ENCODE measurements at places on chromosomes 12 and 14. TPM values are rescaled to one million over a fixed set of nuclear protein-coding genes. Genes with fewer than 3 reads are reported as not detected.

DNA sequence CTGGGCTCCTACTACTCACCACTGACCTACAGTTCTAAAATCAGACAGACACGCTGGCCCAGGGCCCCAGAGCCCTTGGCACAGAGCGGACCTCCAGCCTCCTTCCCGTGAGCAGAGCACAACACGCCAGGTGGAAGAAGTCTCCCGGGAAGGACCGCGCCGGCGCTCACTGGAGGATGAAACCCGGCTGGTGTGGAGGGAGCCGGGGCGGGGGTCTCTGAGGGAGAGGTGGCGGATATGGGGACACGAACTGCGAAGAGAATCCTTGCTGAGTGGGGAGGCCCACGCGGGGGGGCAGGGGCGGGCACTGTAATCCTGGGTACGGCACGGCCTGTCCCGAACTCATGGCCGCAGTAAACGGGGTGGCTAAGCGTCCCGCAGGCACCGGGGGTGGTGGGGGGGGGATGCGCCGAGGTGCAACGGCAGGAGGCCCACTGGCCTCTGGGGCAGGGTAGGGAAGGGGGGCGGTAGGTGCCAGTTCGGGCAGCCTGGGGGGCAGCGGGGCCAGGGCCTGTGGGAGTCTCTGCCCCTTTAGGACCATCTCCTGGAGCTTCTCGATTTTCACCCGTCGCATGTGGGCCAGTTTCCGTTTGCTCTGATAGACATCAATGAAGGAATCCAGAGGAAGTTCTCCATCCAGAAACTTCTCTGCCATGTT lies 28.8 kb downstream of the VPS37B start:
- H3K36me3 ChIP-seq = no peaks in the 10 kb centered on the region
- DNase-seq = peak; percentile 25
- H3K27me3 ChIP-seq = no peaks in the 10 kb centered on the region

- no peaks in the 10 kb centered on the region for H3K4me1 ChIP-seq
- DNase-seq = no peak
- no peak overlapping the region for H3K4me3 ChIP-seq
- H3K36me3 ChIP-seq = no peaks in the 10 kb centered on the region
- H3K27me3 ChIP-seq = no peaks in the 10 kb centered on the region
Observed at GRCh38 chr12:126487431-126487980, 1422.3 kb downstream of the AACS start.

GRCh38 chr12:4809013-4809448 lies 88.8 kb downstream of the GALNT8 start:
- no peak overlapping the region for H3K4me3 ChIP-seq
- no peaks in the 10 kb centered on the region for H3K36me3 ChIP-seq
- H3K27me3 ChIP-seq = peaks cover 9% of the 10 kb centered on the region
- no peak for DNase-seq

DNA sequence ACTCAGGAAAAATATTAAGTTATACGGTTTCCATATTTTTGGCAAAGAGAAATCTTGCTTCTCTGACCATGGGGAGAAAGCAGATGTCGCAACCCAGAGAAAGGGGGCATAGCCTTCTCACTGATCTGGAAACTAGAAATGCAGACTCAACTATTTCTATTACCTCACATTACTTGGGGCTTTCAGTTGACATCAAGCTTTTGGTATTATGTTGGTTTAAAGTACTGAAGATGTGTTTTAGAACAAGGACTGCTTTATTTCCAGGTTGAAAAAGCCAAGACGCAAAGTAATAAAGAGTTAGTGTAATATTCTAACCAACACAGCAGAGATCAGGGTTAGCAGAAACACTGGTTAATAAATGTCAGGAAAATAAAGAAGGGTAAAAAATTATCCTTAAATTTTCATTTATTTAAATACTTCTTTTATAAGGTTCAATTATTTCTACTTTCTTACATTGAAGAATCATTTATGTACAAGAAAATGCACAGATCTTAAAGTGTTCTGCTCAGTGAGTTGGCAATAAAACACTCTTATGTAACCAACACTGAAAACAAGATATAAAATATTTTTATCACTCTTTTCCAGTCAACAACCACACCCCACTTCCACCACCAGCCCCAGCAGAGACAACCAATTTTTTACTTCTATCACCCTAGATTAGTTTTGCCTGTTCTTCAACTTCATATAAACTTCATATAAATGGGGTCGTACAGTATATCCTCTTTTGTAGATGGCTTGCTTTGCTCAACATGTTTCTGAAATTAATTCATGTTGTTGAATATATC lies 26.0 kb downstream of the DCP1B start:
- H3K36me3 ChIP-seq = no peaks in the 10 kb centered on the region
- H3K27me3 ChIP-seq = no peaks in the 10 kb centered on the region
- no peak overlapping the region for H3K27ac ChIP-seq

DNA sequence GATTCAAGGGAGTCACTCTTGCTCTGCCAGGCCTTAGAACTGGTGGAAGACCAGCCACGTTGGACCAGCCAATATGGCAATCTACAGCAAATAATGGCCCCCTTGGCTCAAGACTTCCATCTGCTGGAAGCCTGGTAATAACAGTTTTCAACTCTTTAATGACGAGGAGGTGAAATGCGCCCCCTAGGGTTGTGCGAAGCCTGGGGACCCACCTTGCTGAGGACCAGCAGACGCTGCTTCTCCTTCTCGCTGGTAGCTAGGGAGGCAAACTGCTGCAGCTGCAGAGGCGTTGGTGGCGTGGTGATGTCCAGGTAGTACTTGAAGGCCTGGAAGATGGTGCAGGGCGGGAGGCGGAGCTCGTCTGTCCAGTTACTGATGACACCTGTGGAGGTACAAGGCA lies 41.5 kb upstream of the FBXO21 start:
- H3K27me3 ChIP-seq = no peaks in the 10 kb centered on the region
- H3K27ac ChIP-seq = no peak overlapping the region
- H3K4me1 ChIP-seq = no peaks in the 10 kb centered on the region
- no peaks in the 10 kb centered on the region for H3K36me3 ChIP-seq
- DNase-seq = no peak
- H3K4me3 ChIP-seq = no peak overlapping the region

The CD69 gene
- total RNA-seq = 0.26 TPM

- H3K4me3 ChIP-seq = no peak overlapping the region
- H3K36me3 ChIP-seq = no peaks in the 10 kb centered on the region
- no peak for DNase-seq
- no peak overlapping the region for H3K27ac ChIP-seq
- no peaks in the 10 kb centered on the region for H3K27me3 ChIP-seq
- no peaks in the 10 kb centered on the region for H3K4me1 ChIP-seq
Observed at GRCh38 chr12:15584366-15585041, 204.7 kb downstream of the EPS8 start.

DNA sequence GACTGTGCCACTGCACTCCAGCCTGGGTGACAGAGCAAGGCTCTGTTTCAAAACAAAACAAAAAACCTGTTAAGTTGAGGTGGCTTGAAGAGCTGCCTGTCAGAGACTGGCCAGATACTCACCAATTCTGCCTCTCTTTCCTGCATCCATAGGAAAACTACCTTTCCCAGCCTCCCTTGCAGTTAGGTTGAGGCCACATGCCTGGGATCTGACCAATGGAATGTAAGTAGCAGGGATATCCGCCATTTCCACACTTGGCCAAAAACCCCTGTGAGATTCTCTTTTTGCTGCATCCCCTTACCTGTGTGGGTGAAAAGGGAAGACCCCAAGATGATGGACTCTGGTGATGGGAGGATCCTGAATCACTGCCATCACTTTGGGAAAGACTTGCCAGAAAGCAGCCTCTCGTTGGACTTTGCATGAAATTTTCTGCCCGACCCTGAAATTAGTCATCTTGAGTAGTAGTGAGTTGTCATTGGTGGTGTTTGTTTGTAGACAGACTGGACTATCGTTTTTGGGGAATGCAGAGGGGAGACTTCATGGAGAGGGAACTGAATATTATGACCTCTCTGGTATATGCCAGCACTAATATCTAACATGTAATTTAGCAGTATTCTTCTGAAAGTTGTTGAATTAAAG lies 14.0 kb downstream of the GPR68 start:
- H3K4me1 ChIP-seq = no peaks in the 10 kb centered on the region
- no peaks in the 10 kb centered on the region for H3K27me3 ChIP-seq
- DNase-seq = no peak
- H3K4me3 ChIP-seq = no peak overlapping the region
- no peak overlapping the region for H3K27ac ChIP-seq

DNA sequence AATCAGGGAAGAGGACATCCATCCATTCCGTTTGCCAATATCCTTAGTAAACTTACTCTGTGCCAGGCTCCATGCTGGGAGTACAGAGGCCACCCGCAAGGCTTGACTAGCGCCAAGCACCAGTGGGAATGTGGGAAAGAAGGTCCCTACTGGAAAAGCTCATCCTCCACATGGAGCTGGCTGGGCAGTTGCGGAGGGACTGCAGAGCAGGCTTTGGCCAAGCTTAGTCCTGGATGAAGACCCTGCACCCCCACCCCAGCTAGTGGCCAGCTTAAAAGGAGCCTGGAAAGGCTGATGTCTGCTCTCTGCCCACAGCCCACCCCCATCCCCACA lies 22.4 kb upstream of the EIF2B2 start:
- no peak for DNase-seq
- H3K4me1 ChIP-seq = no peaks in the 10 kb centered on the region
- H3K27ac ChIP-seq = no peak overlapping the region
- no peaks in the 10 kb centered on the region for H3K27me3 ChIP-seq

GRCh38 chr12:23049180-23049579 lies 424.2 kb downstream of the ETNK1 start:
- DNase-seq = no peak
- no peaks in the 10 kb centered on the region for H3K27me3 ChIP-seq
- no peaks in the 10 kb centered on the region for H3K4me1 ChIP-seq
- H3K4me3 ChIP-seq = no peak overlapping the region
- no peaks in the 10 kb centered on the region for H3K36me3 ChIP-seq

DNA sequence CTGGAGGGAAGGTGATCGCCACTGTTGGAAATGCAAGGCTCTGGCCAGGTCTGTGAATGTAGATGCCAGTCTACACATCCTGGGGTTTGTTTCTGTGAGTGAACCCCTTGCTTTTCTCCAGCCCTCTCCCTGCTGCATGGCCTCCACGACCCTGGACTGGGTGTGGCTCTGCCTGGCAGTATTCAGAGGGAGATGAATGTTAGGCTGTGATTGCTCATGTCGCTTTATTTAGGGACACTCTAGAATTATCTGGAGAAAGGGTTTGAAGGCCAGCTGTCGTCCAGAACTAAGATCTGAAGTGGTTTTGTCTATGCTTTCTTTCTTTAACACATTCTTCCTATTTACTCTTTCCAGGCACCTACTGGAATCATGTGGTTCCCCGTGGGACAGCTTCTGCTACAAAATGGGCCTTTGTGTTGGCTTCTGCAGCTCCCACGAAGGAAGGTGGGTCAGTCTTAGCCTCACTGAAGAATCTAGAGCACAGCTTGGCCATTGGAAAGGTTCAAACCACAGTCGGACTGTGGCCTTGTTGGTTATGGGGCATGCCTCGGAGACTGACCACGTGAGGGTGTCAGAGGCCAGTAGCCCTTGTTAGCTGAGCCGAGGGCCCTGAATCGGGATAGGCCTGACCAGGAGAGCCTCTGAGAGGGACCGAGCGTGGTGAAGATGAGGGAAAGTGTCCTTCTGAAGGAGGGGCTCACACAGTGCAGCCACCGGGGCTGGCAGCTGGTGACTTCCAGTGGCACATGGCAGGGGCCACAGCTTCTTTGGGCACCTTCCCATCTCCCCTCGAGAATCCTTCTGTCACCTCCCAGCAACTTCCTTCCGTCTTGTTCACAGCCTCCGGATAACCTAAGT lies 59.1 kb downstream of the ANKRD9 start:
- no peaks in the 10 kb centered on the region for H3K27me3 ChIP-seq
- DNase-seq = no peak
- H3K4me3 ChIP-seq = no peak overlapping the region
- H3K36me3 ChIP-seq = peaks cover 8% of the 10 kb centered on the region

GRCh38 chr14:83101846-83102245 lies 1568.2 kb upstream of the SEL1L start:
- no peaks in the 10 kb centered on the region for H3K27me3 ChIP-seq
- no peak overlapping the region for H3K27ac ChIP-seq
- H3K36me3 ChIP-seq = no peaks in the 10 kb centered on the region
- DNase-seq = no peak
- no peak overlapping the region for H3K4me3 ChIP-seq
